ENCODE measurements at places on chromosomes 6 and 20.

GRCh38 chr6:33694401-33694931, 17.0 kb downstream of the UQCC2 start:
- no peak for DNase-seq

GRCh38 chr20:10553326-10553984, 118.3 kb downstream of the SLX4IP start:
- no peak for DNase-seq

- DNase-seq: no peak
These were observed 5.8 kb downstream of the TBPL1 start for GRCh38 chr6:133958791-133959190.

DNA sequence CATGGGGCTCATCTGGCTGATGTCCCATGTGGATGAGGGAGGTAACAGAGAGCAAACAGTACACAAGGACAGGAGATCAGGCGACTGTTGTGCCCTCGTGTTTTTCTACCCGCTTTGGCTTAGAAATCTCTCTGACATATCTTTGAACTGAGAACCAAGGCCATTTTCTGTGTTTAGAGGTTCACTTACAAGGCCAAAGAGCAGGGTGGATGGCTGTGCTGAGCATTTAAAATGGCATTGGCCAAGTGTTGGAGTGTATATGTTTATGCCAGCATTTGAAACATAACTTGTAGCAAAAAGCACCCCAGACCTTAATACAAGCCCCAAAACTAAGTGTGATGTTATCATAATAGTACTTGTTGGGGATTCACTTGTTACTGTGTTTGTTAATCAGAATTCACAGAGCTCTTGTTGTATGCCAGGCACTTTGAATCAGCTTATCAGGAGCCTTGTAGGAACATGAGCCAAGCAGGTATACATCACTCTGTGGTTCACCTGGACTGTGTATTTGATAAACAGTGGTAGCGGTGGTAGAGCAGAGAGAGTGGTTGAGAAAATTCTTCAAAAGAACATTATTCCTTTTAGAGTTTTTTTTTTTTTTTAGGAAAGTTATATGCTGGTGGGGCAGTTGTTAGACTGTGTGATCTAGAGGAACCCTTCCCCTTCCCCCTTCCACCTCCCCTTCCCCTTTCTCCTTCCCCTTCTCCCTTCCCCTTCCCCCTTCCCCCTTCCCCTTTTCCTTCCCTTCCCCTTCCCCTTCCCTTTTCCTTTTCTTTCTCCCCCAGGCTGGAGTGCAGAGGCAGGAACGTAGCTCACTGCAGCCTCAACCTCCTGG, 71.3 kb downstream of the ATRN start:
- no peak for DNase-seq

DNA sequence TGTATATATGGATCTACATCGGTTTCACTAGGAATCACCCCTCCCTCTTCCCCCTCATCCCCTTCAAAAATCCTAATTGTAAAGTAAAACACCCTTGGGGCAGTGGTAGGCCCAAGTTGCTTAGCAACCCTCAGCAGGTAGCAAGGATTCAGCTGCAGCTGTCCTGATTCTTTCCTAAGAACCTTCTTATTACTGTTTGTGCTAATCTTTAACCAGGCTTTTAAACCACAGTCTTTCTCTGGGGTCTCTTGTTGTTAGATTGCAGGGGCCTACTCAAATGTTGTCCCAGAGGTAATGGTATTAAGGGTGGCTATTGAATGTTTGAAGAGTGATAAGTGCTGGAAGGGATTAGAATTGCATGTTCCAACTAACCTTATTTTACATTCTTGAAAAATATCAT, 46.4 kb downstream of the PRL start:
- no peak for DNase-seq

- DNase-seq: no peak
These were observed 14.0 kb downstream of the KCNQ2 start for GRCh38 chr20:63458170-63459069.

DNA sequence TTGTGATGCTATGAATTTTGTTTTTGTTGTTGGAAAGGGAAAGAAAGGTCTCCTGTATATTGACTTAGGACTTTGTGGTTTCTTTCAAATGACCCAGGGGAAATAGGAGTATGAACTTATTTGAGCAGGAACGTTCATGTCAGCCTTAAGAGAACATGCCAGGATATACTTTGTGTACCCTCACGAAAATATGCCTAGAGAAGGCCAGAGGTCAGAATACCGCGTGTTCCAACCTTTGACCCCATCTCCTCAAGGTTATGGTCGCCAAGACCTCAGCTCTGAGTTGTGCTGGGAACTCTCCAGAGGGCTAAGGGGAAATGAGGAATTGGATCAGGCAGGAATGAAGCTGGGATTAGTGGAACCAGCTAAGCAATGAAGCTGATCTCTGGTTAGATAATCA, 11.5 kb downstream of the TTLL9 start:
- no peak for DNase-seq

DNA sequence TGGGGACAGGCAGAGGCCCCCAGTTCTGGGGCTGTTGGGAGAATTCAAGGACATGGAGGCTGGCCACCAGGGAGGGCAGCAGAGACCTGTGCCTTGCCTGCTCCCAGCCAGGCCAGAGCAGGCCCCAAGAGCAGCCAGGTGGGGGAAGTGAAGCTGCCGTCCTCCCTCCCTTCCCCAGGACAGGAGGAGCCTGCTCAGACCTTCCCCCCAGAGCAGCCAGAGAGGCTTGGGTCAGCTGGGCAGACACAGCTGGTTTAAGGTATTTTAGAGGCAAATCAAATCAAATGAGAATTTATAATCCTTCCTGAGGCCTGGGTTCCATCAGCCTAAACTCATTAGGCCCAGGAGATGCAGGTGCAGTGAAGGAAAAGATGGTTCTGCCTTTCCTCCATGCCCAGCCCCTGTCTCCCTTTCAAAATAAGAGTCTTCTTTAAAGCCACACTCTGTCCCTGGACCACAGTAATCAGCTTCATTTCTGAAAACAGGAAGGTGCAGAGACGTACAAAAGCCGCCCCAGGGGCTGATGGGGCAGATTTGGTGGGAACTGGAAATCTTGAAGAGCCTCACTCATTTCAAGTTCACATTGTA, 21.7 kb downstream of the BMP7 start:
- DNase-seq: no peak

DNA sequence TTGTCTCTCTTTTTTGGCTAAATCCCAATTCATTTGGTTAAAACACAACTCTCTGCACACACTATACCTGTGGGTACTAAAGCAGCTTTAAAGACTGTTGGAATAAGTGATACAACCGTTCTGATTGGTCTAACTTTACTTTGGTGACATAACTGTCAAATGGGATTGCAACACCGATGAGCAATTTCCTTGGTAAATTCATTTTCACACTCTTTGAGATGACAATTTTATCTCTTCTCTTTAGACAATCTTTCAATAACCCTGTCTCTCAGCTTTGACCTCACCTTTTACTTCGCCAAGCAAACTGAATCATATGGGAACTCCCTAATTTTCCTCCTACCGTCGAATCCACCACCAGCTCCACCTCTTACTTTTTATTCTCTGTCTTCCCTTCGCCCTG, 60.8 kb downstream of the ECT2L start:
- no peak for DNase-seq

DNA sequence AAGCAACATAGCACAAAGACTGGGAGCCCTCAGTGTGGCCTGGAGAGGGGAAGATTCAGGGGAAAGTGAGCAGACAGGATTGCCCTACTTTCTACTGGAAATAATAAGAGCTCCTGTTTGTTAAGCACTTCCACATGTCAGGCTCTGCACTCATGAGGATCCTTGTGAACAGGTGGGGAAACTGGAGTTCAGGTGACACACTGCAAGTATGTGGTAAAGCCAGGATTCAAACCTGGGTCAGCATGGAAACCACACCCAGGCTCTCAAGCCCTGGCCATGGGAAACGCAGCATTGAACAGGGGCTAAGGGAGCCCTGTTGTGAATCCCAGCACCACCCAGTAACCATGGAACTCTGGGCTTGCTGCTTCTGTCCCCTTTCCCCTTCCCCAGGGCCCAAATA, 42.8 kb upstream of the ID1 start:
- no peak for DNase-seq

DNA sequence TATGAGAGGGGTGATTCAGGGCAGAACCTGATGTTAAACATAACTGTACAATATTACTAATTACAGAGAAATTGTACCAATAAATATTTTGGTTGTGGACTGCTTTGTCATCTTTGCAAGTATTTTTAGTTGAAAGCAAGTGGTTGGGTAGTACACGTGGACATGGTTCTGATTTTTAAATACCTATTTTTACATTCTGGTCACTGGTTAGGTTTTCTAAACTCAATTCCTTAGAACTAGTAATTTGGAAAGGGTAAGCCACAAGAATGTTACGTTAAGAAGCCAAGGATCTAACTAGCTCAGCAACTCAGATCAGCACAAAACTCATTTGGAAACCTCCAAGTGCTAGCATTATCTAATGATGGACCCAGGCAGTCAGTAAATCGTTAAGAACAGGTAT, 2.7 kb downstream of the EPB41L2 start:
- DNase-seq: no peak
